ENCODE measurements at places on chromosomes 5 and 9. TPM values are rescaled to one million over a fixed set of nuclear protein-coding genes. Genes with fewer than 3 reads are reported as not detected.

DNA sequence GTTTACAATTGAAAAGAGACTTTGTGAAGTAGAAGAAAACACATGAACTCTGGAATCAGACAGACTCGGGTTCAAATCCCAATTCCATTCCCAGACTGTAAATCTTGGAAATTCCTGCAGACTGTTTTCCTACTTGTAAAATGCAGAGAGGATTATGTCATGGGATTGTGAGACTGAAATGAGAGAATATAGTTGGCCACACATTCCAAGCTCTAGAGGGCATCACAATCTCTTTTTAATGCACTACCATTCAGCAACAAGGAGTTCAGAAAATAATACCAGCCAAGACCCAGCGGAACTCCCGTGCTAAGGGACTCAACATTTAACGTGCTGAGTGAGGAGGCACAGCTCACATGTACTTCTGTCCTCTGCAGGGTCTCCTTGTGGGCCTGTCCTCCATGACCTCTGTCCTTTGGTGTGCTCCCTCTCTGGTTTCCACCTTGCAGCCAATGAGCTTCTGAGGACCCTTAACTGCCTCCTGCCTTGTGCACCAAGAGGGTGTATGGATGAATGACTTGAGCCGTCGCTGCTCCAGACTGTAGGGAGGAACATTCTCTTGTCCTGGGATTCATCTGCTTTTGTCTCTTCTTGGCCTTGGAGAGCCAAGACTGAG, 263.5 kb downstream of the NTRK2 start:
- DNase-seq, result no peak

- no peak for DNase-seq
Measured at GRCh38 chr5:78756858-78757257, 108.3 kb upstream of the LHFPL2 start.

DNA sequence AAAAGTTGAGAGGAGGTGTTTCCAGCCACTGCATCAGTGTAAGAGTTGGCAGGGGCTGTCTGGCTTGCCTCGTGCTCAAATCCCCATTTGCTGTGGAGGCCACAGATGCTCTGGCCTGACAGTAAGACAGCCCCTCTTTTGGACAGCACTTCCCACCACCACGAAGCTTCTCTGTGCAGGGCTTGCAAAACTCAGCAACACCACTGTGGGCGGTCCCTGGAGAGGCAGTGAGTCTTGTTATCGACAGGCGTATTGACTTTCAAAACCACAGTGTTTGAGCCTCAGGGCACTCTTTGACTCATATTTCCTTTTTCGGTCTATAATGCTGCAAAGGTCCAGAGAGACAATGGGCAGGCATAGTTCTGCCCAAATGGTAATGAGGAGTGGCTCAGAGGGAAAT, 539.5 kb downstream of the EBF1 start:
- DNase-seq, result no peak

DNA sequence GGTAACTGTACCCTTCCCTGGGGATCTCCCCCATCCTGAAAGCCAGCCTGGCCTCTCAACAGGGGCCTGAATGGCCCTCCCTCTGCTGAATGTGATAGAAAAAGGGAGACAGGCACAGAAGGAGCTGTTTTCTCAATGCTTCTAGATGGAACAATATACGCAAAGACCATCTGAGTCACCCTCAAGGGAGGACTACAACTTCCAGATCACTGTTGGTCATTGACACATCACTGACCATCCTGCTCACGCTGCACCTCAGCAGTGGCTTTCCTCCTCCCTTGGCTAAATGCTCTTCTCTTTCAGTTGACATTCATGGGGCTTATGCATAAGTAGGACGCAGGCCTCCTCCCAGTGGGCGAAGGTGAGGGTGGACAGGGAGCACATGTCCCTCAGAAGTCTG, 112.2 kb upstream of the SHB start:
- DNase-seq, result no peak

GRCh38 chr5:1974081-1974480, 91.4 kb upstream of the IRX4 start:
- no peak for DNase-seq

- DNase-seq, result no peak
Measured at GRCh38 chr9:118643118-118643517, 726.1 kb downstream of the BRINP1 start.

- DNase-seq, result no peak
Measured at GRCh38 chr5:83472508-83473345, 1.2 kb downstream of the VCAN start.

- no peak for DNase-seq
Measured at GRCh38 chr5:102670224-102670836, 84.8 kb upstream of the PAM start.

DNA sequence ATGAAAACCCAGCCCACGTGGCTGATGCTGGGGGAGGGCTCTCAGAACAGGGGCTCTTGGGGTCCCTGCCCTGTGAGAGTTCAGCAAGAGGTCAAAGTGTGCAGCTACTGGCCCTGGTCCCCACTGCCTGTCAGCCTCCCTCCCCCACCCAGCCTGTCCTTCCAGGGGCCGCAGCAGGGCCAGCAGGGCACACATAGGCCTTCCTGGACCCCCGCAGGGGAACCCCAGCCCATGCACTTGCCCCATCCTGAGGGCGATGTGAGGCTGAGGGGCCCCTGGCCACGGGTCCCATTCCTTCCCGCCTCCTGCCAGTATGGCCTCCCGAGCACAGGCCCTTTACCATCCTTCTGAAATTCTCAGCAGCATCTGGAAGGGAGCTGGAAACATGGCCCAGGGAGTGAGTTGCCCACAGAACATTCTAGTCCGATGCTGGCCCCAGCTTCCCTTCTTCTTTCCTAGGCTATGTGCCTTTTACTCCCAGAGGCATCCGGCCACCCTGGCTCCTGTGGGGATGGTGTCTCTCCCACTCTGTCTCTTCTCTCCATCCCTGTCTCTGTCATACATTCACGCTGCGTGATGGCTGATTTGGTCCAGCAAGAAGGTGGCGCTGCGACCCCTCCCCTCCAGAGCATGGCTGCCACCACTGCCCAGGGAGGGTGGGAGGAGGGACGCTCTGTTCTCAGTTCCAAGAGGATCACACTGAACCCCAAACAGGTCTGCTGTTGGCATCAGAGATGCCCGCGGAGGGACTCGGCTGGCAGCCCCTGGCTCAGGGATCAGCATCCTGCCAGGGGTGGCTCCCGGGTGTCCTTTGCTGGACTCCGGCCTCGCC, 19.6 kb downstream of the MRPL36 start:
- DNase-seq, result no peak

DNA sequence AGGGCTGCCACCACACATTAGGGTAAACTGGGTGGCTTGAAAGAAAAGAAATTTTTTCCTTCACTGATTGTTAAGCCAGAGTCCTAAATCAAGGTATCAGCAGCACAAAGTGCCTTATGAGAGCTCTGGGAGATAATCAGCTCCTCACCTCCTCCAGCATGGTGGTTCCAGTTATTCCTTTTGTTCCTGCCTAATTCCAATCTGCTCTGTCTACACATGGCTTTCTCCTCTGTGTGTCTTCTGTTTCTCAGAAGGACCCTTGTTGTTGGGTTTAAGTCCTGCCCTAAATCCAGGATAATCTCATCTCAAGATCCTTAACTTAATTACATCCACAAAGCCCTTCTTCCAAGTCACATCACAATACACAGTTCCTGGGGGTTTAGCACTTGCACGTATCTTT, 1352.0 kb upstream of the CDH9 start:
- no peak for DNase-seq

DNA sequence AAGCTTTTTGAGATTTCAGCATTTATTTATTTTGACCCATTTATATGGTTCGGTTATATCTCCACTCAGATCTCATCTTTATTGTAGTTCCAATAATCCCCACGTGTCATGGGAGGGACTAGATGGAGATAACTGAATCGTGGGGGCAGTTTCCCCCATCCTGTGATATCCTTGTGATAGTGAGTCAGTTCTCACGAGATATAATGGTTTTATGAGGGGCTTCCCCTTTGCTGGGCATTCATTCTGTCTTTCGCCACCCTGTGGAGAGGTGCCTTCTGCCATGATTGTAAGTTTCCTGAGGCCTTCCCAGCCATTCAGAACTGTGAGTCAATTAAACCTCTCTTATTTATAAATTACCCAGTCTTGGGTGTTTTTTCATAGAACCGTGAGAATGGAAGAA, 96.5 kb upstream of the PCSK1 start:
- DNase-seq, result no peak

DNA sequence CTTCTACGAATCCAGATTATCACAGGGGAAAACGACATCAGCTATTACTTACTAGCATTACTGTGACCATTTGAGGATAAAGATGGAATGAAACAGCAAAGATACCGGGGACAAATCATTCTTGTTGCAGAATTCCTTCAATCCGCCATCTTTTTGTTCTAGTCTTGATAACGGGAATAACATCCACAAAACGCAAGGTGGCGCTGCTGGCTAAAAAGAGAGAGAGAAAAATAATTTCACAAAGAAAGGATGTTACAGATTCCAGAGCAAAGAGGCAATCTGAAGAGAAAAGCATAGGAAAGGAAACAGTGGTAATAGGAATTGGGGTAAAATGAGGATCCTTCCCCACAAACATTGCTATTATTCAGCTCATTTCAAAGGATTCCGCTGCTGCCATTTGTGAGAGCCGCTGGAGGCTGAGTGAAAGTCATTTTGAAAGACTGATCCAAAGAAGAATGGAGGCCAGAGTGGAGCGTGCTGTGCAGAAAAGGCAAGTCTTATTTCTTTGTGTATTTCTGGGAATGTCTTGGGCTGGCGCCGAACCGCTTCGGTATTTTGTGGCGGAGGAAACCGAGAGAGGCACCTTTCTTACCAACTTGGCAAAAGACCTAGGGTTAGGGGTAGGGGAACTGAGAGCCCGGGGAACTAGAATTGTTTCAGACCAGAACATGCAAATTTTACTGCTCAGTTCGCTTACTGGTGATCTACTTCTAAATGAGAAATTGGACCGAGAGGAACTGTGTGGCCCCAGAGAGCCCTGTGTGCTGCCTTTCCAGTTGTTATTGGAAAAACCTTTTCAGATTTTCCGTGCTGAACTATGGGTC, at the start of gene PCDHB7:
TSS of gene PCDHB7 (plus strand) at position 264 of the 824 bp plus-strand sequence. CDS start at position 456, 192 bp downstream.
- DNase-seq, result no peak

- no peak for DNase-seq
Measured at GRCh38 chr9:96109680-96110351, 192.2 kb downstream of the HSD17B3 start.

- no peak for DNase-seq
Measured at GRCh38 chr5:175873088-175873454, 1.7 kb downstream of the CPLX2 start.

- no peak for DNase-seq
Measured at GRCh38 chr9:134426436-134426835, 100.2 kb downstream of the RXRA start.

- DNase-seq, result no peak
Measured at GRCh38 chr9:37229882-37230482, 109.6 kb downstream of the ZCCHC7 start.

DNA sequence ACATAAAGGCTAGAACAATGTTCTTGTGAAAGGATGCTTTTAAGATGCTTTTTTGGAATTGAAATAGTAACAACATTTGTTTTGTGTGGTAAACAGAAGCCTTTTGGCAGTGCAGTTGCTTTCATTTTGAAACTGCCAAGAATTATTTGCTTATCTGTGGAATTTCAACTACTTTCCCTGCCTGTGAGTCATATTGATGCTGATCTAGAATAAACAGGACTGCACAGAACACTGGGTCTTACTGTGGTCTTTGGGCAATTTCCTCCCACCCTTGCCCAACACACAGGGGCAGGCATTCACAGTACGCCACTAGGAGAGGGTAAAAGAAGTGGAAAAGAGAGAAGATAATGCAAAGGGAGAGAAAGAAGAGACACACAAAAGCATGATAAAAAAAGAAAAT, 483.7 kb downstream of the ELAVL2 start:
- no peak for DNase-seq

- DNase-seq, result no peak
Measured at GRCh38 chr9:89801341-89801740, 196.5 kb downstream of the GADD45G start.

- DNase-seq, result no peak
Measured at GRCh38 chr5:127812570-127812969, 109.4 kb downstream of the CCDC192 start.

- DNase-seq, result no peak
Measured at GRCh38 chr5:125551246-125551645, 804.8 kb upstream of the ZNF608 start.

DNA sequence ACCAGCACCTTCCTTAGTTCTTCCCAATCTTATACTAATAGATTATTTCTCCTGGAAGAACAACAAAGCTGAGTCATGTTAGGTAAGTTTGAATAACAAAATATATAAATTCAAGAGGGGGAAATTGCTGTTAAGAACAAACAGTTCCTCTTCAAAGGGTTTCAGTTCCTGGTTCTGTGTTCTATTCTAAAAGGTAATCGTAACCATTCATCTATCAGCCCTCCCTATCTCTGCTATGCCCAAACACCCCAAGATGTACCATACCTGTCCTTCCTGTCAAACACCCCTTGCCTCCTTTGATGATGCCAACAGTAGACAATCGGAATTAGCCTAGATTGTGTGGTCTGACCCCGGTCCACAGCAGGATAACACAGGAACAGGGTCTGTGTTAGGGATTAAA, 4.2 kb upstream of the RNF180 start:
- DNase-seq, result no peak

DNA sequence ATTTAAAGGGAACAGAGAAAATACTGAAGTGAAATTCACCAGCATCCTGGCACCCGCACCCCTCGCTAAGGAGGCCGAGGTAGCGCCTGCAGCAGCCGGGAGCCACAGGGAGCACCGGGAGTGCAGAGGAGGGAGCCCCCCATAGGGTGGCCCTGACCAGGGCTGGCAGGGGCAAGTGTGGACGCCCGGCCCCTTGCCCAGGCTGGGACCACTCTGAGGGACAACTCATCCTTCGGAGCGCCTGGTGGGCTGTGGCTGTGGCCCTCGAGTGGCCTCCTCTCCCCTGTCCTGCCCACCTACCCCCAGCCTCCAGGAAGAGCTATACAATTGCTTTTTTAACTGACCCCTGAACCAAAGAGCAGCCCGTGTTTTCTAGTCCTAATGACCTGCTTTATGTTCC, 47.0 kb downstream of the PLEKHG4B start:
- no peak for DNase-seq

GRCh38 chr5:102223542-102224477, 72.3 kb downstream of the SLCO4C1 start:
- no peak for DNase-seq

DNA sequence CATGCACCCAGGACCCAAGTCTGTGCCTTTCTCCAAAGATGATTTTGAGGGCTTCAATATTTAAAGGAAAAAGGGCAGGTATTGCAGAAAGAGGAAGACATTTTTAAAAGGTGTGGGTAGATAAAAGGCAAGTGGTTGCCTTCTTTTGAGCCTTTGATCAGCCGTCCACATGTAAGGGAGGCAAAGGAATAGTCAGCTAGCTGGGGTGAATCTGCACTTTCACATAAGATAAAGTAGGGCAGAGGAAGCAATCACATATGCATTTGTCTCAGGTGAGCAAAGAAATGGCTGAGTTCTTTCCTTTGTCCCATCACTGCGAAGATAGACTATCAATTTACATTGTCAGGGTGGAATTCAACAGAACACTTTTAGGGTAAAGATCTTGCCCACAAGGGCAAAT, 19.9 kb downstream of the MGAT1 start:
- DNase-seq, result no peak

- DNase-seq, result no peak
Measured at GRCh38 chr5:75265731-75266130, 29.1 kb upstream of the ANKRD31 start.

The DYNC2I2 gene
- total RNA-seq, result 39.7 TPM

The C1QTNF3 gene
- total RNA-seq, result 0.53 TPM

The LRRC19 gene
- not detected for total RNA-seq

The PRELID2 gene
- total RNA-seq, result 12.6 TPM

The CCDC152 gene
- 0.38 TPM for total RNA-seq

The CD274 gene
- total RNA-seq, result 1.3 TPM

The KIF27 gene
- total RNA-seq, result 4.1 TPM

The PCDHAC1 gene
- not detected for total RNA-seq
